NCI-H187 (cell line): ENCODE measurements at places on chromosomes 12 and 14.

DNA sequence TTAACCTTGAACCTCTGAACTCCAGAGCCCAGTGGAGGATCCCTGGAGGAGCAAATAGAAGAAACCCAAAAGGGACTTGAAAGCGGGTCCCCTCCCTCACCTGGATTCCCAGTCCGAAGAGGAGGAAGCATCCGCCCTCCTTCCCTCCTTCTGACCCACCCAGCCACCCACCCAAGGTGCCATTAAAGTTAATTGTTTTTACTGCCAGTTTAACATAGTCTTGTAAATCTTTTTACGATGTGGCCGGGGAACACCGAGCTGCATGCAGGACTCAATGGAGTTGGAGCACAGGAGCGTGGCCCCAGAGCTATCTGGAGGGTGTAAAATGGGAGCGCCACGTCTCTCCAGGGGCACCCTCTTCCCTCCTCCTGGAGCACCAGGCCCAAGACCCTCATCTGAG lies 49.9 kb upstream of the TBX3 start:
- no peak for DNase-seq

DNA sequence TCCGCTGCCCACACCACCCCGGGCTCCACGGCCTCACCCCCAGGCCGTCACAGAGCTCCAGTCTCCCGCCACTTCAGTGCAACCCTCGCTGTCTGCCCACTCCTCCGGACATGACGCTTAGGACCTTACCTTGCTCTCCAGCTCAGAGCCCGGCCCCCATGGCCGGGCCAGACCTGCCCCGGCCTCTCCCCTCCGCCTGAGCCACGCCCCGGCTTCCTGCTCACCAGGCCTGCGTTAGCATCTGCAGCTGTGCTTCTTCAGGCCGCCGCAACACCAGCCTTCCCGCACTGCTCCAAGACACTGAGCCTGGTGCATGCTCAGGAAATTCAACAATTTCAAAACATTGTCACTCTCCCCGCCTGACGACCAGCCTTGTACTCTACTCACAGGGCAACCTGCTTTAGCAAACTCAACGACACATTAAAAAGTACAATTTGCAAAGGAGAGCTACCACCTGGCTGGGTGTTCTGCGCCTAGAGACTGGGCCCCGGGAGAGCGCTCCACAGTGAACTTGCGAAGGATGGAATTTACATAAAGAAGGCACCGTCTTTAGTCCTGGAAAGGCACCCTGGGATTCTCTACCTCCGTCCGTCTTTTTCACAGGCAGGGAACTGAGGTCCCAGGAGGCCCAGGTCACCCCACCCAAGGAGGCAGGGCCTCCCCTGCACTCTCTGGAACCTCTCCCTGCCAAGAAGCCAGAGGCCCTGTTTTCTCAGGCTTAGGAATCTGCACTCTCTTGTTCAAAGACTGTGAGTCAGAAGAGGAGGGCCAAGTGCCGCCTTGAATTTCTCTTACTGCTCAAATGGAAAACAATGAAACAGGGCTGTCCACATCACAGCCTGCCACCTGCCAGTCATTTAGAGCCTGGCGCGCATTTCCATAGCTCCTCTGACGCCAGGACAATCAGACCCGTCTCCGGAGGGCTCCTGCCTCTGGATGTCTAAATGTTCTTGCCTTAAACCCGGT lies 51.3 kb downstream of the STX2 start:
- no peak for DNase-seq

- no peak for DNase-seq
These were observed 47.9 kb downstream of the ASCL4 start for GRCh38 chr12:107822356-107822755.

DNA sequence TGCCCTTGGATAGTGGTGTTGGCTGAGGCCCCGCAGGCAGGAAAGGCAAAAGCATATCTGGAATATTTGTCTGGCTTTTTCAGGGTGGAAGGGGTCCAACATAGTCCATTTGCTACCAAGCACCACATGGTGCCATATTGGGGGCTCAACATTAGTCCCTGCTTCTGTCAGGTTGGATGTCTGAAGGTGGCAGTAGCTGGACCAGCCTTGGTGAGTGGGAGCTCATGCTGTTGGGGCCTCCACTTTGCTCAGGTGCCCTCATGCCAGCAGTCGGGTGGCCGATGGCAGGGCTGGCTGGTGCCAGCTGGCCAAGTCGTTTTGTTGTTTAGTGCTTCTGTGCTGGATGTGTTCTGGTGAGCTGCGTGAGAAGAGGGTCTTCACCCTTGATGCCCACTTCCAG lies 135.3 kb downstream of the PAPOLA start:
- DNase-seq = no peak

- no peak for DNase-seq
These were observed 77.9 kb downstream of the BHLHE41 start for GRCh38 chr12:26046906-26047305.

- no peak for DNase-seq
These were observed 364.1 kb upstream of the KITLG start for GRCh38 chr12:88944397-88944796.

DNA sequence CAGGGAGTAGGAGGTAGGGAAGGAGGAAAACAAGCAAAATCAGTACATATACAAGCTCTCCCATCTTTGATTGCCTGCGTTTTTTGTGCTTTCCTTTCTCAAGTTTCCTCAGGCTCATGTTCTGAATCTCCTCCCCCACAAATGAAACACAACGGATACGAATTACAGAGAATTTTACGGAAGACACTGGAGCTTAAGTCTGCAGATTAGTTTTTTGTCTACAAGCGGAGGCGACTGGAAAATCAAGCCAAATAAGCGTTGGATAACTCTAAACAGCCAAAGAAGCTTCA lies 612 bp downstream of the WBP11 start:
- no peak for DNase-seq

- no peak for DNase-seq
These were observed 5.2 kb downstream of the RNASE7 start for GRCh38 chr14:21047378-21047781.

DNA sequence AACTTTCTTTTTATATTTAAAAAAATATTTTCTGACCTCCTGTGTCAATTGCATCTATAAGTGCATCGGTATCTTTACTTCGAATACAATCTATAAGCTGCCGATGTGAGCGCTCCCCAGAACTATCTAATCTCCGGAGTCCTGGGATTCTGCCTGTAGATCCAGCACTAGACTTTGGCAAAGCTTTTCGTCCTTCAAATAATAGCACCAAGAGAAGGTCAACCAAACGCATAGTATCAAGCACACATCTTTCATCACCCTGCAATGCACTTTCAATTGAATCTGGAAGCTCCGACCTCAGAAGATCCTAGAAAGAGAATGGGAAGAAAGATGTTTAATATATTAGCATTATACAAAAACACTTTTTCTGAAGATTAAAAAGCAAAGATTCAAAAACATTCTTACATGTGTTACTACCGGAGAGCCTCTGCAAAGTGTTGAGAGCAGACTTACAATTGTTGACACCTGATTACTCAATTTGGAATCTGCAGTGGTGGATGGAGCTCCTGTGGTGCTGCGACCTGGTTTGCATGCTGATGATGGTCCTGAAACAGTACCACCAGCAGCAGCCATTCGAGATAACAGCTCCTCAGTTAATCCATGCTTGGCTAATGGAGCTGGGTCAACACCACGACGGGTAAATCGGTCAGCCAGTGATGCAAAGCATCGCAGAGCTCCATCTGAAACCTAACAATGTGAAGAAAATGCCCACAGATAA lies 34.3 kb downstream of the HECTD1 start:
- no peak for DNase-seq

DNA sequence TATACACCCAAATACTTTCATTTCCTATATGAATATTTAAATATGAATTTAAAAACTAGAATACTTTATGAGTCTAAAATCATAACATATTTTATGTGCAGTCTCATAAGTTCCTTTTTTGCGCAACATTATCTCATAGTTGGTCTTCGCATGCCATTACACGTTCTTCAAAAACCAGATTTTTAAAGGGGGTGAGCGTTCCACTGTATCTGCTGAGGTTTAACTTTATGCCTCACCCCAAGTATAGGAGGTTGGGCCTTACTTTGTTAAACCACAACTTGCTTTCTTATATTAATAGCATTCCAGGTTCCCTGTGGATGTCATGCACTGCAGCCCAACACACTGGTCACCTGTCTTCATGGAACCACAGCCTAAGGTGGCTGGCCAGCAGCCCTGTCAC lies 118.6 kb downstream of the APAF1 start:
- DNase-seq = no peak

DNA sequence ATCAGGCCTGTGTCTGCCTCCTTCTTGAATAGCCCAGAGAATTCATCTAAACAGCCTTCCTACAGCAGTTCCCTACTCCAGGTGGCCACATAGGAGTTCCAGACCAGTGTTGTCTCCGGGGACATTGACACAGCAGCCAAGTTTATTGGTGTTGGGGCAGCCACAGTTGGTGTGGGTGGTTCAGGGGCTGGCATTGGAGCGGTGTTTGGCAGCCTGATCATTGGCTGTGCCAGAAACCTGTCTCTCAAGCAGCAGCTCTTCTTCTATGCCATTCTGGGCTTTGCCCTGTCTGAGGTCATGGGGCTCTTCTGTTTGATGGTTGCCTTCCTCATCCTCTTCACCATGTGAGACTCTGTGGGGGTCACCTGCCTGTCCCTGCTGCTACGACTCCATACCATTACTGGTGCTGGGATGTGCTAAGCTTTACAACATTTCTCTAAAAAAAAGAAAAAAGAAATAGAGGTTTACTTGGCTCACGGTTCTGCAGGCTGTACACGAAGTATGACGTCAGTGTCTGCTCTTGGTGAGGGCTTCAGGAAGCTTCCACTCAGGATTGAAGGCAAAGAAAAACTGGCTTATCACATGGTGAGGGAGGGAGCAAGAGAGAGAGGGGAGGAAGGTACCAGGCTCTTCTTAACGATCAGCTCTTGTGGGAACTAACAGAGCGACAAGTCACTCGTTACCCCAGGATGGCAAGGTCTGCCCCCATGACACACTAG lies 57.5 kb downstream of the CHST11 start:
- DNase-seq = no peak

- DNase-seq = no peak
These were observed 1.3 kb downstream of the GOLT1B start for GRCh38 chr12:21502872-21503271.

GRCh38 chr12:77996670-77997069 lies 166.0 kb downstream of the NAV3 start:
- DNase-seq = no peak

DNA sequence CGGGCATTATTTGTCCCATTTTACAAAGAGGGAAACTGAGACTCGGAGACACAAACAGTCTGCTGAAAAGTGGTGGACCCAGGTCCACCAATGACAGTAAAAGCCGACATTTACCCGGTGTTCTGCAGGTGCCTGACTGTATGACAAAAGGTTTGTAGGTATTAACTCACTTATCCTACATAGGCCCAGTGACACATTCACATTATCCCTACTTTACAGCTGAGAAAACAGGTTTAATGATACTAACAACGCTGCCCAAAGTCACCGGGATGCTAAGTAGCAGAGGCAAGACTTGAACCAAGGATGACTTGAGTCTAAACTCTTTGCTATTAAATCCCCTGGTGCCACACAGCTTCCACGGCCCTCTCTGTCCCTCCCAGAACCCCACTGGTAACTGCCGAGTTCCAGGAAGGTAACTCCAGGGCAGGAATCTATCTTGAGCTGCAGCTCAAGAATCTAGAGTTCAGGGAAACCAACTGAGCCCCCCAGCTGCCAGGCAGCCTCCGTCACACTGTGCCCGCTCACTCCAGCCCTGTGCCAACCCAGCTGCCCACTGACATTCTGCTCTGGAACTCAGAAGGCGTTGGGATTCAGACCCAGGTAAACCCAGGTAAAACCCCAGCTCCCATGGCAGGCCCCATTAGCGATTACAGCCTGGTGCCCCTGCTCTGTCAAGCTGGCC lies 33.7 kb downstream of the SYNE3 start:
- no peak for DNase-seq

DNA sequence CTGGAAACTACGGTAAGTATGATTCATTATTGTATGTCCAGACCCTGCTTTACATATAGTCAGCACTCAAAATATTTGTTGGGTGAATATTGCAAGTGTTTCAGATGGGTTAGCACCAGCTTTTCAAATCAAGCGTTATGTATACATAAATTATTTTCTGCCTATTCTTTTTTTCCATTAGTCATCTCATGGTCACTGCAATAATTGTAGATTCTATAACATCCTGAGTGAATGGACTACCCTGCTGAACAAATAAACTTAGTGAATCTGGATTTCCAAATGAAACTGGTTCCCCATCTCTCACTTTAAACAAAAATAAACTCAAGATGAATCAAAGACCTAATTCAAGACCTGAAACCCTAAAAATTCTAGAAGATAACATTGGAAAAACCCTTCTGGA lies 152.3 kb downstream of the DIO2 start:
- no peak for DNase-seq

GRCh38 chr14:65261425-65261920 lies 151.1 kb upstream of the FUT8 start:
- DNase-seq = no peak

DNA sequence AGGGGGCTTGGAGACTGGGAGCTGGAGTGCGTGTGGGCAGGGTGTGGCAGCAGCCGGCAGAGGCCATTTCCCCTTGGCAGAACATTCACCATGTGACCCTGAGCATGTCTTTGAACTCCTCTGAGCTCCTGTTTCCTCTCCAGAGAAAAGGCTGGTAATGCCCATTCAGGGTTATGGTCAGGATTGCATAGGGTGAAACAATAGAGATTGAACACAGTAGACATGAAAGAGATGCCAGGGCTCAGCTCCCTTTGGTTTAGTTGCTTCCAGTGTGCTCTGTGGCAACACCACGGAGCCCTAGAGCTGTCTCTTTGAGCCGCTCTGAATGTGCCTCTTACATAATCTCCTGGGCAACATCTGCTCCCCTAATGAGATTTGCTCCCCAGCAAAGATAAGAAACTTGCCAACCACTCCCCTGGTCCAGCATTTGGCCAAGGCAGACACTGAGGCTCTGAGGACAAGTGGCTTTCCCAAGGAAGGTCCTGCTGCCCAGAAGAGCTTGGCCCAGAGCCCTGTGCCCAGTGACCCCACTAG lies 4.6 kb downstream of the IFI27 start:
- no peak for DNase-seq

DNA sequence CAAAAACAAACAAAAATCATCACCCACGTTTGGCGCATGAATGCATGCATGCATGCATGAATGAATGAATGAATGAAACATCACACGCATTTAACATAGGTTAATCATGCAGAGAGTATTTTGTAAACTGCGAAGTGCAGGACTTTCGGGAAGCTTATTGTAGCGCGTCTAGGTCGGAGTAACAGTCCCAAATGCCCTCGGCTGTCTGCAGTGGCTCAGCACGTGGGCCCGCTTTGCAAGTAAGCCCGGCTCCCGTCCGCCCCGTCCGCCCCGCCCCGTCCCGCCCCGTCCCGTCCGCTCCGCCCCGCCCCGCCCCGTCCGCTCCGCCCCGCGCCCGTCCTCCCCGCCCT lies 263 bp upstream of the IFT81 start:
- DNase-seq = no peak

DNA sequence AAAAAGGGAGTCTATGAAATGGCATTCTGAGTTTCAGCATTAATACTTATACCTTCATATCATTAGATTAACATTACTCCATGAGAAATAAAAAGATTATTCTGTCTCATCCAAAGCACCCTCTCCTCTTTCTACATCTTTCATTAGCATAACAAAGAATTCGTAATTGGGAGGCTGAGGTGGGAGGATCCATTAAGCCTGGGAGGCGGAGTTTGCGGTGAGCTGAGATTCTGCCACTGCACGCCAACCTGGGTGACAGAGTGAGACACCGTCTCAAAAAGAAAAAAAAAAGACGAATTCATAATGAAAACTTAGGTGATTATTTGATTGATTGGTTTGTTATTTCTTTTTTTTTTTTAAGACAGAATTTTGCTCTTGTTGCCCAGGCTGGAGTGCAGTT lies 1.8 kb upstream of the CDK17 start:
- DNase-seq = no peak

- no peak for DNase-seq
These were observed 941 bp upstream of the PPP1CC start for GRCh38 chr12:110743571-110744093.

- no peak for DNase-seq
These were observed at the start of gene GPRC5A for GRCh38 chr12:12891080-12891880. Gene GPRC5A, plus strand, starts transcription at chr12:12891562. Its CDS starts 16,688 bp downstream, at chr12:12908250.
